Bone marrow (tissue), 2 donors: ENCODE measurements at places on chromosomes 12 and 14.

- no peak for DNase-seq
Measured at GRCh38 chr14:67331368-67332125, 28.1 kb downstream of the ATP6V1D start.

DNA sequence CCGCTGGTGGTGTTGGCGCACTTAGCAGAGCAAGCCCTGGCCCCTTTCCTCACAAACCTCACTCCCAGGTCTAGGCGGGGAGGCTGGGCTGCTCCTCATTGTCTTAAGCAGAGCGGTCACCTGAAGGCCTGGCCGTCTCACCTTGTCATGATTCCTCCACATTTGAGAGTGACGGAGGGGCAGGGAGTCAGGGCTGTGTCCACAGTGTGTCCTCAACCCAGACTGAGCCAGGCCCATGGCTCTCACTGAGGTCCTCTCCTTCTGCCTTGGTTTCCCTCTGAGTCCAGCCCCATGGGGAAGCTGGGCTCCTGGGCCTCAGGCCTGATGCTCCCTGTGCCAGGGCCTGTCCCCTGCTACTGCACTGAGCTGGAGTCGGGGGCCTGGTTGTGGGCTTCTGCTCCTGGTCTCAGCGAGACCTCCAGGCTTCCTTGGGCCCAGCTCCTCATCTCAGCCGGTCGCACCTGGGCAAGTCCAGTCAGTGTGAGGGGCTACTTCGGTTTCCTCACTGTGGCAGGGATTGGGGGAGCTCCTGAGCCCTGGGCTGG is 44.9 kb downstream of the KRT80 start:
- no peak for DNase-seq

GRCh38 chr14:20681348-20682126 is 2.8 kb upstream of the RNASE4 start:
- DNase-seq: peak; percentile 73

DNA sequence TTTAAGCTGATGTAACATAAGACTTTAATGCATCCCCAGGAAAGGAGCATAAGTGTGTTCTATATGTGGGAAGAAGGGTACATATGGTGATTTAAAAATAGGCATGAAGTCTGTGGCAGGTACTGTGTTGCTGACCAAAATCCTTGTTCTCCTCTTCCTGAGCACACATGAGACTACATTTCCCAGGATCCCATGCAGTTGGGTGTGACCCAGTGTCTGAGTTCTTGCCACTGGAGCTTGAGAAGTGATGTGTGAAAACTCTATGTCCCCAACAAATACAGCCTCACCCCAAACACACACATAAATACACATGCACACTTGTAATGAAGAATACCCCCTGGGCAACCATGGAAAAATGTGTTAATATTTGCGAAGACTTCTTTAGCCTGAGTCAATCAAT is 8.5 kb upstream of the SMIM10L1 start:
- no peak for DNase-seq

- DNase-seq: no peak
Measured at GRCh38 chr12:20711846-20712245, 16.7 kb downstream of the SLCO1C1 start.

DNA sequence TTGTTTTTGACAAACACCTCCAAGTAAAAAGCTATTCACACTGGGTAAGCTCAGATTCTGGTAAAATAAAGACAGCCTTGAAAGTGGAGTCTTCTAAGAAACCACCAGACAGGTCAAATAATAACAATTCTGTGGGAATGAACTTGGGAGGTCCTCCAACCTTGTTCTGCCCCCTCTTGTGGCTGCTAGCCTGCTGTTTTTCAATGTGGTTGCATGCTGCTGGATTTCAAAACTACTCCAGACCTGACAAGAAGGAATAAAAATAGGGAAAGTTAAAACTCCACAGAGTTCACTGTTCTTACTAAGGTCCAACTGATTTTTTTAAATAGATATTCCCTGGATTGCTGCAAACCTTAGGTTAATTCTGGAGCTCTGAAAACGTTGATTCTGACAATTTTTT is 32.2 kb upstream of the RIN3 start:
- DNase-seq: no peak

- DNase-seq: no peak
Measured at GRCh38 chr14:94384342-94384741, 4.1 kb downstream of the SERPINA1 start.

GRCh38 chr14:103078860-103079587 is 5.0 kb upstream of the LBHD2 start:
- no peak for DNase-seq

DNA sequence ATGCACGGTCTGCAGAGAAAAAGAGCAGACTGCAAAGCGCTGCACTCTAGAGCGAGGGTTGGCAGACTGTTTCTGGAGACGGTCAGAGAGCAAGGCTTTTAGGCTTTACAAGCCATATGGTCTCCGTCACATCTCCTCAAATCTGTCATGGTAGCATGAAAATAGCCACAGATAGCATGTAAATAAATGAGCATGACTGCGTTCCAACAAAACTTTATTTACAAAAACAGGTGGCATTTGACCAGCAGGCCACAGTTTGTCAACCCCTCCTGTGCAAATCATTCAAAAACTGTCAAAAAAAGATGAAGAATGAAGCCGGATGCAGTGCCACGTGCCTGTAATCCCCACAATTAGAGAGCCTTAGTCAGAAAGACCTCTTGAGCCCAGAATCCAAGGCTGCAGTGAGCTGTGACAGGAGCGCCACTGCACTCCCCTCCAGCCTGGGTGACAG is 18.9 kb downstream of the SYNE3 start:
- DNase-seq: no peak

GRCh38 chr12:56590237-56590830 is 39.8 kb downstream of the BAZ2A start:
- no peak for DNase-seq

GRCh38 chr14:103220134-103220981 is 97.1 kb downstream of the TNFAIP2 start:
- no peak for DNase-seq

GRCh38 chr12:114160445-114160844 is 194.3 kb upstream of the RBM19 start:
- no peak for DNase-seq

DNA sequence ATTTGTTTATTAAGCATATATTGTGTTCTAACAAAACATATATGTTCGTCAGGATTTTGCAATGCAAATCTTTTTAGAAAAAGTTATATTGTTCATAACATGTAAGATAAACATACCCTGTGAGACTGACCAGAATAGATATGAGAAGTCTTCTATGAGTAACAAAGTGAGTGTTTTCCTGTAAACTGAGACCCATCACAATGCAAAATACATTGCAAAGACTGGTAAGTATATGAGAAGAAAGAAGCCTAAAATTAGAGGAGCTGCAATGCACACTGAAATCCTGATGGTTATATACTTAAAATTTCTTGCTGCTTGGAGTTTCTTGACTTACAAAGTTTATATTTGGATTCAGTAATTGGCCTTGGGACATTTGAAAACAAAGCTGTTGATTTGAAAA is 6.0 kb downstream of the HMGA2 start:
- DNase-seq: no peak

DNA sequence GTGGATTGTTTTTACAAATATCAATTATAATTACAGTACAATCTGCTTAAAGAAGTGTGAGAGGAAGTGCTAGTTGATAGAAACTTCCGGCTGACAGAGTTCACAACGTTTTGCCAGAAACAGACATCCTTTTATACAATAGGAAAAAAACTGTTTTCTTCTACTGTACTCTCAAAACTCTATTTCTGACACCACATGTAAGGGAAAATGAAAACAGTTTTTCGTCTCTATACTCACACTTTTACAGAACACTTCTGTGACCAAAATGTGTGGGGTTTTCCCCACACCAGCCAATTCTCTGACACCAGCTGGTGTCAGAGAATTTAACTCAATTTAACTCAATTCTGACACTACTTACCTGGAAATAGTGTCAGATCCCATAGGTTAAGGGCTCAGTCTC is 24.2 kb upstream of the HIF1A start:
- DNase-seq: no peak

DNA sequence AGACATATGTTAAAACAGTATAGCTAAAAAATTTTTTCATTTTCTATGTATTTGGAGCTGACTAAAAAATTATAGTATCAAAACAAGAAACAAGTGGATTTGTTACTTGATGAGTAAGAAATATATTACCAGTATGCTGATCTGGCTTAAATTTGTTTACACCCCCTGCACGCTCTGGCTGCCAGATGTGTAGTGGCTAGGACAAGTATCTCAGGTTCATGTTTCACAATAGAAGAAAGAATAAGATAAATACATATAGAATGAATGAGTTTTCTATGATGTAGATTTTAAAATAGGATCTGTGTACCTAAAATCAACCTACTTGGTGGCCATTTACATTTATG is 13.1 kb downstream of the NAA30 start:
- no peak for DNase-seq

DNA sequence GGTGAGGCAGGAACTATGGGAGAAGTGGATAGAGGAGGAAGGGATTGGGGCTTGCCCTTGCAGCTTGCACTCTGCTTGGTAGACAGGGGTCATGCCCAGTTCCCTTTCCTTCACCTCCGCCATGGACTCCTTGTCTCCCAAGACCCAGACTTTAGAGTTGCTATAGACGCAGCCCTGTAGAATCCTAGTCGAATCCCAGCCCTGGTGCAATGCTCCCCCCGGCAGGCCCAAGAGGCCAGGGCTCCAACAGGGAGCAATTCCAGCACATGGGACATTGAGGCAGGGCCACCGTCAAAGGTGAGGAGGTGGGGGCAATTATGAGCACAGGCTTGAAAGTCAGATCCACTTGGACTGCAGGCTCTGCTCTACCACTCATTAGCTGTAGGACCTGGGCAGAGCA is 29.5 kb upstream of the BCDIN3D start:
- DNase-seq: no peak

DNA sequence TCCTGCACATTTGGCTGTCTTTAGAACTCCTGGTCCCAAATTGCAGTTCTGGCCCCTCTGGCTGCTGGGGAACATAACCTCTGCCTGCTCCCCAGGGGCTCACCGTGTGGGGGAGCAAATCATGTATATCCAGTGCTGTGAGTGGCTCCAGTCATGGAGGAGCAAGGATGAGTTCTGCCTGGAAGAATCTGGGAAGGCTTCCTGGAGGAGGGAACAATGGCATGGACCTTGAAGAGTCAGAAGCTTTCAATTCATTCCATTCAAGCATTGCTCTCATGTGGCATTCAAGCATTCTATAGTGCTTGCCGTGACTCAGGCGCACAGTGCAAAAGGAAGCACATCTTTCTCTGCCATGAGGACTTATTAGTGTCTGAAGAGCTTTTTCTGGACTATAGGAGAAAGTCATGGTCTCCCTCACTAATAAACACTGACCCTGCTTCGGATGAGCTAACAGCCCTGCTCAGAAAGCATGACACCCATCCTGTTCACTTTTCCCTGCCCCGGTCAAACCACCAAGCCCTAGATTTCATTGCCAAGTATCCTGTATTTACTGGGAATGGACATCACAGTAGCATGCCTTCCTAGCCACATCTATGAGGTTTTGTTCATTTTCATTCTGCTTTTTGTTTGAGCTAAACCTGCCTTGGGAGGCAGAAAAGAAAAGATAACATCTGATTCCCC is 3.5 kb downstream of the IFI27 start:
- no peak for DNase-seq

- no peak for DNase-seq
Measured at GRCh38 chr12:14777271-14777670, 26.0 kb downstream of the WBP11 start.

DNA sequence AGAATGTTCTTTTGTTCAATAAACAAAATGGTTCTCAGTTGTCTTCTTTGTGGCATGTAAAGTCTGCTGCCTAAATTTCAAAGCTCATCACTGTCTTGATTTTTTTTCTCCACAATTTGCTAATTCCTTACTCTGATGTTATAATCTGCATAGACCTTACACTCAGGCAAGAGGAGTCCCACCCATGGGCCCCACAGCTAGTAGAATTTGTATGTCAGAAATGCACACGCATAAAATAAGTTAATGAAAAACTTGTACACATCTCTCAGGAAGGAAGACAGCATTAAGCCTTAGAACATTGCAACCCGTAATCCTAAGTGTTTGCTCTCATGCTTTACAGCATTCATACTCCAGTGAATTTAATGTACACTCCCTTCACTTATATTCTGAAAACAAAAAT is 280.8 kb downstream of the ATXN7L3B start:
- DNase-seq: no peak

GRCh38 chr14:94670692-94671285 is 58.6 kb downstream of the SERPINA3 start:
- no peak for DNase-seq

DNA sequence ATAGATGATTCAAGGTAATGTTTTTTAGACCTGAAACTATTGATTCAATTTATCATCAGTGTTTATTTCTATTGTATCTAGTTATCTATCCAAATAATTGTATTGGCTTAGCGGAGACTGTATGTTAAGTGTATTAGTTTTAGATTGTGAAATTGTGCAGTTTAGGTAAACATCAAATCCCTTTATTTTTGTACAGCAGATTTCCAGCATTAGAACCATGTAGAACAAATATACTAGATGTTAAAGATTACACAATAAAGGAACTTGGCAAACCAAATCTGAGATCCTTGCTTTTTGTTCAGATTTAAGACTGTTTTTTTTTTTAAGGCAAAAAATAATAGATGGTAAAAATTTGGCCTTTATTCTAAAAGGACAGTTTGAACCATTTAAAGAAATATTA is 39.3 kb downstream of the PPM1A start:
- no peak for DNase-seq

- DNase-seq: no peak
Measured at GRCh38 chr12:53514628-53515290, 7.5 kb upstream of the NPFF start.

DNA sequence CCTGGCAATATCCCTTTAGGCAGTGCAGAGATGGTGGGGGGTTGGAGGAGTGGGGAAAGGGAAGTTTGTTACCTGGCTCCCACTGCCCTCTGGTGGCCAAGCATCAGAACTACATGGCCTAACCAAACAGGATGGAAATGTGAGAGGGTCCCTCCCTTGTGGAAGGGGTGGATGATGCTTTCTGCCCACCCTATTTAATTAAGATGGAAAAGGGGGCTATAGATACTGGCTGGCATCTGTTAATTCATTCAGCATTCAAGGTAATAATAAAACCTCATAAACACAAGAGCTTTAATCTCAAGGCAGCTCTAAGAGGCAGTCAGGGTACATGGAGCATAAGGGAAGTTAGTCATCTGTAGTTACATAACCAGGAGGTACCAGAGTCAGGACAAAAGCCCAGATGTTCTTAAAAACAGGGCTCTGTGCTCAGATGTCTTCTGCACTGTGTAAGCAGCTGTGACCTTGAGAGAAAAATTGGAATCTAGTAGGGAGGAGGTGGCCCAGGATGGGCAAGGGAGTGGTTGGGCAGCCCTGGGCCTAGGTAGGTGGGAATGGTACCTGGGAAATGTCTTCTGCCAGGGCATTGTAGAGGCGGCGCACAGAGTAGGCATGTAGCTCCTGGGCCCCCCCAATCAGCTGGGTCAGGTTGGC is 4.6 kb downstream of the AP1G2 start:
- peak; percentile 62 for DNase-seq

DNA sequence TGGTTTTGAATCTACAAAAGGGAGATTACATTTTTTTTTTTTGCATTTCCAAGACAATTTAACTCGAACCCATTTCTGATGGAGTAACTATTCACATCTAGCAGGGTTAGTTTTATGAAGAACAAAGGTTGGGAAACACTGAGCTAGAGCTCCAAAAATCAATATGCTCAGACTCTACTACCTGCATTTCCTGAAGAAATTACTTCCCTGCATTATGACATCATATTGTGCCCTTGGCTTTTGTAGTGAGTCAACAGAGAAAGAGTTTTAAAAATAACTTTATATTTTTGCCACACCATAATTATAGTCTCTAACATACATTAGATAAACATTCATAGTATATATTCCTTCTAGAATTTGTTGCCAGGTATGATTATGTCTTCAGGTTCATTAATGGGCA is 14.8 kb downstream of the GRIP1 start:
- no peak for DNase-seq
